ENCODE measurements at places on chromosomes 13 and 19.

GRCh38 chr19:36488846-36489117 lies 579 bp downstream of the ZNF566 start:
- DNase-seq: peak; percentile 57

GRCh38 chr13:56528040-56528790 lies 612.5 kb upstream of the PRR20A start:
- no peak for DNase-seq

GRCh38 chr13:33111414-33112110 lies 95.3 kb downstream of the KL start:
- DNase-seq: no peak

- no peak for DNase-seq
Measured at GRCh38 chr13:59363313-59363712, 800.4 kb downstream of the DIAPH3 start.

DNA sequence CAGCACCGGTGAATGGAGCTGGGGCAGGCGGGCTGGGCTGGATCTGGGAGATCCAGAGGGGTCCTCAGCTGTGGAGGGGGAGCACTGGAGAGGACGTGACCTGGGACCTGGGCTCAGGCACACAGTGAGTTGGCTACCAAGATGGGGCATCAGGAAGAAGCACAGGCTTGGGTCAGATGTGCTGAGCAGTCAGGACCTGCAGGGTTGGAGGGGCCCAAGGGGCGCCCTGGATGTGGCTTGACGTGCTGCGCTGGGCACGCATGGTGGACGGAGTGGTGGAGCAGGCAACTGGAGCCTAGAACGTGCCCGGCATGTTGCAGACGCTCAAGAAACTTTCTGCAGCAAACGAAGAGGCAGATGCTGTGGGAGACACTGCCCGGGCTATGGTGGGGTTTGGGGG lies 20.7 kb downstream of the PIP5K1C start:
- no peak for DNase-seq

- no peak for DNase-seq
Measured at GRCh38 chr13:42272804-42273175, 838 bp downstream of the AKAP11 start.

DNA sequence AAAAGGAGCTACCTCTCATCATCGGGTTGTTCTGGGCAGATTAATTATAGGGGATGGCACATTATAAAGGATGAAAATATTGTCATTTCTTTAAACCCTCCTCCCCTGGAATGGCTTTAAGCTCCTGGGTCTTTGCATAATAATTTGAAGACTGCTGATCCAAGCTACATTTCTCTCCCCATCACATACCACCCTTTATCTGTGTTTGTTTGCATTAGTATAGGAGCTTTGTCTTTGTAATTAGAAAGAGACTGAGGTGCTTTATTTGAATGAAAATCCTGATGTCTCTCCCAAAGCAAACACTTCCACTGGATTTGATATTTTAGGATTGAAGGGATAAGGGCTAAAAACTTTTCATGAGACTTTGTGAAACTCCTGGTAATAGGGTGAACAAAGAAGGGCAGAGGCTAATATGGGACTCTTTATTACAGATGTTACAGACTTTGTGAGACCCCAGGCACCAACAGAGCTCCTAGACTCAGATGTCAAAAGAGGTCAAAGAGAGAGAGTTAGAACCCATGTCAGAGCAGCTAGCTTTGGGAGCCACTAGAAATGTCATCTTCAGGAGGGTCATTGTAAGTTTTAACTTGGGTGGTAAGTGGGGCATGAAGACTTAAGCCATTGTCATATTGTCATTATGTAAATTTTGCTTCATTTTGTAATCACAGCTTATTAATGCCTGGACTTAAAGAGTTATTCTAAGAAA lies 75.3 kb upstream of the RXFP2 start:
- no peak for DNase-seq

- no peak for DNase-seq
Measured at GRCh38 chr19:50008532-50008931, 16.6 kb downstream of the VRK3 start.

- no peak for DNase-seq
Measured at GRCh38 chr19:34832581-34833112, 59.6 kb upstream of the ZNF599 start.

- DNase-seq: no peak
Measured at GRCh38 chr13:101035119-101035620, 360.6 kb upstream of the TMTC4 start.

DNA sequence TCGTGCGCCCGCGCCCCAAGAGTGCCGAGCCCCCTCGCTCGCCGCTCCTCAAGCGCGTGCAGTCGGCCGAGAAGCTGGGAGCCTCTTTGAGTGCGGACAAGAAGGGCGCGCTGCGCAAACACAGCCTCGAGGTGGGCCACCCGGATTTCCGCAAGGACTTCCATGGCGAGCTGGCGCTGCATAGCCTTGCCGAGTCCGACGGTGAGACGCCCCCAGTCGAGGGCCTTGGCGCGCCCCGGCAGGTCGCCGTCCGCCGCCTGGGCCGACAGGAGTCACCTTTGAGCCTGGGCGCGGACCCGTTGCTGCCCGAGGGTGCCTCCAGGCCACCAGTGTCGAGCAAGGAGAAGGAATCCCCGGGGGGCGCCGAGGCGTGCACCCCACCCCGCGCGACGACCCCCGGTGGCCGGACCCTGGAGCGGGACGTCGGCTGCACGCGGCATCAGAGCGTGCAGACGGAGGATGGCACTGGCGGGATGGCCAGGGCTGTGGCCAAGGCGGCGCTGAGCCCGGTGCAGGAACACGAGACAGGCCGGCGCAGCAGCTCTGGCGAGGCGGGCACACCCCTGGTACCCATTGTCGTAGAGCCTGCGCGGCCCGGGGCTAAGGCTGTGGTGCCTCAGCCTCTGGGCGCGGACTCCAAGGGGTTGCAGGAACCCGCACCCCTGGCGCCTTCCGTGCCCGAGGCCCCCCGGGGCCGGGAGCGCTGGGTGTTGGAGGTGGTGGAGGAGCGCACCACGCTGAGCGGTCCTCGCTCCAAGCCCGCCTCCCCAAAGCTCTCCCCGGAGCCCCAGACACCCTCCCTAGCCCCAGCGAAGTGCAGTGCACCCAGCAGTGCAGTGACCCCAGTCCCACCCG lies 7.1 kb downstream of the DNASE2 start:
- DNase-seq: no peak

DNA sequence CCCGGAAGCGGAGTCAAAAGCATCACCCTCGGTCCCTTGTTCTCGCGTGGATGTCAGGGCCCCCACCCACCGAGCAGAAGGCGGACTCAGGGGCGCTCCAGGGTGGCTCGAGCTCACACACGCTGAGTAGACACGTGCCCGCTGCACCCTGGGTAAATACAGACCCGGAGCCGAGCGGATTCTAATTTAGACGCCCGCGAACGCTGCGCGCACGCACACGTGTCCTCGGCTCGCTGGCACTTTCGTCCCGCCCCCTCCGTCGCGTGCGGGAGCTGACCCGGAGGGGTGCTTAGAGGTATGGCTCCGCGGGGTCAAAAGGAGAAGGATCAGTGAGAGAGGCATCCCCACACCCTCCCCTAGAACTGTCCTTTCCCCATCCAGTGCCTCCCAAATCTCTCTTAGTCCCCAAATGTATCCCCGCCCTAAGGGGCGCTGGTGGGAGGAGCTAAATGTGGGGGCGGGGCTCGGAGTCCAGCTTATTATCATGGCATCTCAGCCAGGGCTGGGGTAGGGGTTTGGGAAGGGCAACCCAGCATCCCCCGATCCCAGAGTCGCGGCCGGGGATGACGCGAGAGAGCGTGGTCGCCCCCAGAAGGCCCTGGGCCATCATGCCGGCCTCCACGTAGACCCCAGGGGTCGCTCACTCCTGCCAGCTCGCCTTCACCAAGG lies 451 bp upstream of the ICAM5 start:
- peak; percentile 80 for DNase-seq

GRCh38 chr13:42626176-42626860 lies 52.4 kb downstream of the TNFSF11 start:
- no peak for DNase-seq

- no peak for DNase-seq
Measured at GRCh38 chr19:48381178-48381950, 10.0 kb downstream of the KDELR1 start.

DNA sequence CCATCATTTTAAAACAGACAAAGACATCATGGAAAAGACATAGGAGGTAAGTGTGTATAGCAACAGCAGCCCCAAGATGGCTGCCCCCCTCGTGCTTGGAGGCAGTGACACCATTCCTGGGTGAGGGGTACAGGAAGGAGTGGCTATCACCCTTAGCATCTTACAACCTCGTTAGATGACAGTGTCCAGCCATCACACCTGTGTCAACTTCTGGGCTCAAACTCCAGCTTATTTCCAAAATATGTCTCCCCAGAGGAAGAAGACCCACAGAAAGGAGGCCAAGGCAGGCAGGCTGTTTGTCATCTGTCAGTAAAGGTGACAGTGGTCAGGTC lies 27.5 kb downstream of the EPS15L1 start:
- no peak for DNase-seq

DNA sequence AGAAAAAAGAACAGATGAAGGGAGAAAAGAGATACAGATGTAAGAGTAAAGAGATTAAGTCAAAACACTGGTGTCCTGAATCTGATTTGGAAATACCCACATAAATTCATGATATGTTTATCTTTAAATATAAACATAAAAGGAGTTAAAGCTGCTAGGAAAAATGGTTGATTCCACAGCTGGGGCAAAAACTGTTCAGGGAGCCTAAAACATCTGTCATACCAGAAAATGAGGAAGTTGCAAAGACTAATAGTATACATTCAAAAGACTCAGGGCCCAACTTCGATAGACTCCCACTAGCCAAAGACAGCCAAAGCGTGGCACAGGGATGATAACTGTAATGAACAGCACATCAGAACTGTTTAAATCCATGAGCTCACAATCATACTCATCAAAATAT lies 62.0 kb downstream of the ABCC4 start:
- DNase-seq: no peak

DNA sequence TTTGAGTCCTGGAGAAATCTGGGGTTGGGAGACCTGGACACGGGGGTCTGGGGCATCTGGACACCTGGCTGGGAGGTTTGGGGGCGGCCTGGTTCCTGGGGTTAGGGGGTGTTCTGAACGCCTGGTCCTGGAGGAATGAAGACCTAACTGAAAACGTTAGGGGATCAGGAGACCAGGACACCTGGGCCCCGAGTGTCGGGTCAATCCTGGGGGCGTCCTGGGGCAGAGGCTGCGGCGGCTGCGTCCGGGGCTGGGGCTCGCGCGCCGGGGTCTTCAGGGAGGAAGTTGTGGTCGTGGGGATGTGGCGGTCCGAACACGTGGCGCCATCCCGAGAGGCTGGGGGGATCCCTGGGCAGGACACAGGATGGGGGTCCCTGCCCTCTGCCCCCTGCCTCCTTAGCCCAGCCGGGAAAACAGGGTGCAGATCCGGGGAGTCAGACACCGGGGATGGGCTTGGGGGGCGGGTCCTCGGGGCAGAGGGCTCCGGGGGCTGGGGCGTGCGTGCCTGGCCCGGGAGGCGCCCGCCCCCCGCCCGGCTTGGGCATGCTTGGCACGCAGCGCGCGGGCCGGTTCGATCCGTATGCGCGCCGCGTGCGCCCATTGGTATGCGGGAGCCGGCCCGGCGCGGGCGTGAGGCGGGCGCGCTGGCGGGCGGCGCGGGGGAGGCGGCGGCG lies 632 bp downstream of the NPAS1 start:
- DNase-seq: no peak

DNA sequence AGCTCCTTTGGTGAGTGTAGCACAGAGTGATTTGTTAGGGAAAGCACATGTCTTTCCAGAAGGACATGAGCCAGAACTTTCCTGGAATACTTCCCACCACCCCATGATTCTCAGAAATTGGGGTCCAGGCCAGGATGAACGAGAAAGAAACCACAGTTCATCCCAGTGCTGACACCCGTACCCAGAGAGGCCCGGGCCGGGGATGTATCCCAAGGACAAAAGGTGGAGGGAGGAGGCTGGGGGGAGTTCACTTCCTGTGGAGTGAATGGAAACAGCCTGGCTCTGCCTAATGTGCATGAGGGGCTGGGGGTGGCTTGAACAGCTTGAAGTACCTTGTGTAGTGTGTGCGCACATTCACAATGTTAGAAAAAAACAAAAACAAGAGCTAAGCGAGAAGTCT lies 47.5 kb downstream of the CDADC1 start:
- no peak for DNase-seq

- no peak for DNase-seq
Measured at GRCh38 chr19:3124630-3125029, 11.2 kb upstream of the GNA15 start.

DNA sequence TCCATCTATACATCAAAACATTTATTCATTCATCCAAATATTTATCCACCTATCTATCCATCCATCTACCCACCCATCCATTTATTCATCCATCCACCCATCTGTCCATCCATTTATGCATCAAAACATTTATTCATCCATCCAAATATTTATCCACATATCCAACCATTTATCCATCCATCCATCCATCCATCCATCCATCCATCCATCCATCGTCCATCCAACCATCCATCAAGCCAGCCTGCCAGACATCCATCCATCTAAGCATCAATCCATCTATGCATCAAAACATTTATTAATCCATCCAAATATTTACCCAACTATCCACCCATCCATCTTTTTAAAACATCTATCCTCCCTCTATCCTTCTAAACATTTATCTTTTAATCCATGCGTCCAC lies 62.2 kb downstream of the UNC13A start:
- no peak for DNase-seq

- DNase-seq: no peak
Measured at GRCh38 chr13:99165753-99166587, 34.7 kb upstream of the UBAC2 start.

DNA sequence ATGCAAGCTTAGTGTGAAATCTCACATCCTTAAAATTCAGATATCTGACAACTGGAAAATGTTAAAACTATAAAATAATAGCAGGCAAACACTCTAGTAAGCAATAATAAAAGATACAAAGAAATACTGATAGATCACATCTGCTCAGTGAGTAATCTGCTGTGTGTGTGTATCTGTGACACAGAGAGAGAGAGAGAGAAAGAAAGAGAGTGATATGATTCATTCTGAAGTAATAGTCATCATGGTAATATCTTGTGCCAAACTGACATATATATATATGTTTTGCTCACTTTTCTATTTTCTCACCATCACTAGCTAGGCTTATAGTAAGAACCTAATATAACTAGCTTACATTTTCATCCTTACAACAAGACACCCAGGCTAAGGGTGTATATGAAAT lies 288.0 kb upstream of the SLITRK6 start:
- no peak for DNase-seq

DNA sequence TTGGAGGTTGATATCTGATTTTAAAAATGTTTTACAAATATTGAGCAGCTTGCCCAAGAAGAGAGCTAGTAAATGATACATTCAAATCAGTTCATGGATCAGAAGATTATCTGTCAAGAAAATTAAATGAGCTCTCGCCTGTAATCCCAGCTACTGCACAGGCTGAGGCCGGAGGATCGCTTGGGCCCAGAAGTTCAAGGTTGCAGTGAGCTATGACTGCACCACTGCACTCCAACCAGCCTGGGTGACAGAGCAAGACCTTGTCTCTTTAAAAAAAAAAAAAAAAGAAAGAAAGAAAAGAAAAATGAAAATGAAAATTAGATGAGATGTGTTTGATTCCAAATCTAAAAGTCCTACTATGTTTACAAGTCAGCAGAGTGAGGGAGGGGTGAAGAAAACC lies 2.4 kb downstream of the SPART start:
- no peak for DNase-seq

Measured in activated naive CD4-positive, alpha-beta T cell treated with anti-CD3 and anti-CD28 coated beads, Interleukin-2, amount 50 U/mL, for 16 hours (primary cell).